Stimulated activated CD8-positive, alpha-beta memory T cell treated with anti-CD3 and anti-CD28 coated beads, Interleukin-4, amount 100 ng/mL, for 4 hours (primary cell): ENCODE measurements at places on chromosomes 7 and 10.

DNA sequence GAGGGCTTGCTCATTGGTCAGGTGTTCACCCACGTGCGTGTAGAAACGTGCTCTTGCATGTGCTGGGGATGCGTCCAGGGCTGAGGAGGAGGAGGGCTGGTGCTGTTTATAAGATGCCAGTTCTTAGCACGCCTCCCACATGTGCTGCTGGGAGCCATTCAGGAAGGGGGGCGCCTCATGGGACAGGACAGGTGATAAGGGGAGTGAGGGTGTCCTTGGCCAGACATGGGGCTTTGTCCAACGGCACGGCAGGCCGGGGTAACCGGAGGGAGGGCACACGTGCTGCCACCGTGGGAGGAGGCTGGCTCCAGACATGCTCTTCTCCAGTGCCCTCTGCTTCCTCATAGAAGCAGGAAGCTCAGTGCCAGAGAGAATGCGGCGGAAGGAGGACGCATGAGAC, 150.0 kb downstream of the ZMYND11 start:
- DNase-seq = no peak

DNA sequence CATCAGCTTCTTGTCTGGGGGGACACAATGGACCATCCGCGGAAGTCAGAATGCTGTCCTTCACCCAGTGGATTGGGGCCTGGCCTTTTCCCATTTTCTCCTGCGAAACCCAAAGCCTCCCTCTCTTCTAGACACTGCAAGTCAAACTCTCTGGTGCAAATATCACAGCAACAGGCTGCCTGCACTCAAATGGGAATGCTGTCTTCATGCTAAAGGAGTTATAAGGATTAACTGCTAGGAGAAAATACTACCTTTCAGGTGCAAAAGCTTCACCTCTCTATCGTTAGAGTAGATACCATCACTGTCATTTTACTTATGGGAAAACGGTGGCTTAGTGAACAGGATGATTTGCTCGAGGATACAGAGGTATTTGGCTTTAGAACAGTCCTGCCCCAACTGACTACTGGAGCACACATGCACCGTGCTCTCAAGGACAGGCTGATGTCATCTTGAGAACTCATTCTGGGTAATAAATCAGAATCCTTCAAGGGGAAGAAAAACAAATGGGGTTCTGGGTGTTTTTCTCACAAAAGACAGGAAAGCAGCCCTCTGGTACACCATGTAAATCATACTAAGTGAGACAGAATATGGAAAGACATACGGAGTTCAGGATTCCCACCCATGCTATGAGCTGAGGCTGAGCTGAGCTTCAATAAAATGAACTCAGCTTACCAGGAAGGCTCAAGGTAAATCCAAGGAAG, 100.9 kb downstream of the SAMD9 start:
- no peak for DNase-seq

GRCh38 chr10:119391440-119392251, 150.9 kb downstream of the RGS10 start:
- DNase-seq = no peak

- no peak for DNase-seq
Observed at GRCh38 chr7:74031403-74032190, 3.6 kb downstream of the ELN start.

DNA sequence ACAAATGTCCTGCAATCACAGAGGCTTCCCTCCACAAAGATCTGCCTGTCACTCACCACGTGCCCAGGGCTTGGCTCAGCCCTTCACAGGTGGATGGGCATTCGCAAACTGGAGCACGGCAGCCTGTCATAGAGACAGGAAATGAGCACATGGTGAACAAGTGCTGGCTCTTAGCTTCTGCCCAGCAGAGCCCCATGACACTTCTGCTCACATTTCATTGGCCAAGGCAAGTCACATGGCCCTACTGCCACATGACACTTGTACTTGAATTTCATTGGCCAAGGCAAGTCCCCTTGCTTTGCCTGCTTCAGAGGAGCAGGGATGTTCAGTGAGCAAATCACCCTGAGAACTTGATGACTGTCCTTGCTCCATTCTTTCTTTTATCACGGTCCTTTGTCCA, 110.8 kb upstream of the PPP2R2D start:
- no peak for DNase-seq

DNA sequence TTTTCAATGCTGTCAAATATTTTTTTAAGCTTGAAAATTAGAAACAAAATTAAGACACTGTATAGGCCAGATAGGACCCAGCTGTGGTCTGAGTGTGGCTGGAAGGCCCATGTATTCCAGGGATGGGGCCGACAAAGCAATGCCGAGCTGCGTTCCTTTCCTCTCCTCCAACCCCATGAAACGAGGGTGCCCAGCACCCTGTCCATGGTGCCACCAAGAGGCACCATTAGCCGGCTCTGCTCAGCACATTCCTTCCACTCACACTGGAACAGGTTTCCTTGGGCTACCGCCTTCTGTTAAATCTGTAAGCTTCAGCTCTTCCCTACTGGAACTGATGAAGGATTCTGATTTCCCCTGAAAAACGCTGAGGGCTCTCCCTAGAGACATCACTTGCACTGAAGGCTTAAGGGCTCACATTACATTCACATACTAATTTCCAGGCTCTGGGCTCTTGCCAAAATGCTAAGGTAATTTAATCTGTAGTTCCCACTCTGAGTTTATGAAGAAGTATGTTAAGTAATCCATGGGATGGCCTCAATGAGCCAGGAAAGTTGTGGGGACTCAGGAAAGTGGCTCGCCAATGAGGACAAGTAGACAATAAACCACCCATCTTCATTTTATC, 73.7 kb upstream of the CAMK2B start:
- no peak for DNase-seq

DNA sequence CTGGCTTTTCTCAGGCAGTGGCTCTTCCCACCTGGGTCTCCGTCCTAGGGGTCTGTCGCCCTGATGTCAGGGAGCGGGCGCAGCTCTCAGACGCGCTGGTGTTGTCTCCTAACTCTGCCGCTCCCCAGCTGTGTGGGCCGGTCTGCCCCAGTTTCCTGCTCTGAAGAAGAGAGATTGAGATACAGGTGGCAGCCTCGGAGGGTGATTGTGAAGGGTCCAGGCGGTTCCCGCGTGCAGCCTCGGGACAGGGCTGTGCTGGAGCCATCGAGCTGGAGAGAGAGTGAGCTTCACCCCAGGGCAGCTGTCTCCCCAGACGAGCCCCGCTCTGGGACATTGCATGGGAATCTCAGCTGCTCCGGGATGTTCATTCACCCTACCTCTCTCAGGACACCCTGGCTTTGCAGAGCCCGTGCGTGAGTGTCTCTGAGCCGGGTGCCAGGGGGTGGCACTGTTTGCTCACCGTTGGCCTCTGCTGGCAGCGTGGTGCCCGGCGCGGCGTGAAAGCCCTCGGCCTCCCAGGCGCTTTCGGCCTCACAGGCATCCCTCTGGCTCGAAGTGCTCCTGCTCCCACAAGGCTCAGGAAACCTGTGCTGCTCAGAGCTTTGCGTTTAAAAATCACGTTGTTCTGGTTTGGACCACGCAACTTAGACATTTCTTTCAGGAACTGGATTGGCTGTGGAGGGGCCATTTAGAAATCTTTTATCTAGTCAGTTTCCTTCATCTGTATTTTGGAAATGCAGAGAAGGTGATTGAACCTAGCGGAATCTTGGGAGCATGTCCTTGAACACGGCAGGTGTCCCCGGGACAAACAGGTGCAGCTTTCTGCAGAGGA, 33.8 kb upstream of the ZFAND2A start:
- DNase-seq = no peak

- DNase-seq = no peak
Observed at GRCh38 chr10:3592424-3592823, 192.6 kb downstream of the KLF6 start.

GRCh38 chr10:88728107-88728763, 22.2 kb downstream of the LIPK start:
- DNase-seq = no peak

- DNase-seq = no peak
Observed at GRCh38 chr10:8876171-8876570, 821.7 kb downstream of the GATA3 start.

DNA sequence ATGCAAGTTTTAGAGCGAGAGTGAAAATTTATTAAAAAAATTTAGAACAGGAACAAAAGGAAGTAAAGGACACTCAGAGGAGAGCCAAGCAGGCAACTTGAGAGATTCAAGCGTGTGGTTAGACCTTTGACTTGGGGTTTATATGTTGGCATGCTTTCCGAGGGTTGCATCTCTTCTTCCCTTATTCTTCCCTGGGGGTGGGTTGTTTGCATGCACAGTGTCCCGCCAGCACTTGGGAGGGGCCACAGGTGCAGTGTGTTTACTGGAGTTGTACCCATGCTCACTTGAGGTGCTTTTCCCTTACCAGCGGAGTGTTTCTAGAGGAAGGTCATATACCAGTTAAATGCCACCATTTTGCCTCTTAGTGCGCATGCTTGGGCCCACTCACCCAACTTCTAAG, 96.3 kb downstream of the CHN2 start:
- DNase-seq = no peak

DNA sequence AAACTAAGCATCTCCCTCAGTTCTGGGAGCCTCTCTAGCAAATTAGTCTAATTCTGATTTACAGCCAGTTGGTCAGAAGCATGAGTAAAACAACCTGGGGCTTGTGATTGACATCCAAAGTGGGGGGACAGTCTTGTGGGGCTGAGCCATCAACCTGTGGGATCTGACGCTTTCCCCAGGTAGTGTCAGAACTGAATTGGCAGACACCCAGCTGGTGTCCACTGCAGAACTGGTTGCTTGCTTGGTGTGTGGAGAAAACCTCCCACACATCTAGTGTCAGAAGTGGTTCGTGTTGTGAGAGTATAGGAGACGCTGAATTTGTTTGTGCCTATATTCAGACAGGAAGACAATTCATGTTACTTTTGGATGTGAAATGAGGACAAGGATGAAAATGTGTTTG, 92.2 kb upstream of the PDCD4 start:
- DNase-seq = no peak

DNA sequence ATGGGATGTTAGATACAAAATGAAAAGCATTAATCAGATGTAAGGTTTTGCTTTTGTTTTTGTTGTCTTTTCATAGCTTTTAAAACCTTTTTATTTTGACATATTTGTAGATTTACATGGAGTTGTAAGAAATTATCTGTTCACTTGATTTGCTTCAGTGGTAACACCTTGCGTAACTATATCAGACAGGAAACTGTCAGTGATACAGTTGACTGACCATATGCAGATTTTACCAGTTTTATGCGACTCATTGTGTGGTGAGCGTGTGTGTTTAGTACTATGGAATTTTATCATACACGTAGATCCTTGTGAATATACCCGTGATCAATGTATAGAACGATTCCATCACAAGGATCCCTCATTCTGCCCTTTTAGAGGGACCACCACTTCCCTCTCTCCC, 701.4 kb downstream of the SUGCT start:
- no peak for DNase-seq

GRCh38 chr10:58982470-58983239, 193.8 kb upstream of the PHYHIPL start:
- no peak for DNase-seq

GRCh38 chr10:101303087-101303703, 50.8 kb upstream of the BTRC start:
- no peak for DNase-seq

GRCh38 chr7:101179117-101179516, 976 bp downstream of the NAT16 start:
- DNase-seq = no peak

GRCh38 chr10:103715430-103715829, 139.9 kb downstream of the SH3PXD2A start:
- no peak for DNase-seq

GRCh38 chr7:151017953-151018420, 6.3 kb downstream of the ATG9B start:
- peak; percentile 60 for DNase-seq

DNA sequence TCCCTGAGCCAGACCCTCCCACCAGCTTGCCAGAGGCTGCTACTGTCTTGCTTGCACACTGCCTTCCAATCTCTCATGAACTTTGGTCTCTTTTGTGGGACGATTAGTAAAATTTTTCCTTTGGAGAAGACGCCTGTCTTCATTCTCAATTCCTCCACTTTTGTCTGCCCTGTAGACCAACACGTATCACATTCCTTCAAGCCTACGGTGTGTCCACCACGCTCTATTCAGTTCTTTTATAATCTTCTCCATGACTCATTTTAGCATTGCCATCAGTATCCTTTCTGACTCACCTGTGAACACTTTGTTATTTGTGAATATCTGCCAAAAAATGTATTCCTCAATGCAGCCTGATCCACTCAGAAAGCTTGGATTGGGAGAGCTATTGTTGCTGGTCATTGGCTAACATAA, 1.4 kb downstream of the GIMAP5 start:
- DNase-seq = no peak

DNA sequence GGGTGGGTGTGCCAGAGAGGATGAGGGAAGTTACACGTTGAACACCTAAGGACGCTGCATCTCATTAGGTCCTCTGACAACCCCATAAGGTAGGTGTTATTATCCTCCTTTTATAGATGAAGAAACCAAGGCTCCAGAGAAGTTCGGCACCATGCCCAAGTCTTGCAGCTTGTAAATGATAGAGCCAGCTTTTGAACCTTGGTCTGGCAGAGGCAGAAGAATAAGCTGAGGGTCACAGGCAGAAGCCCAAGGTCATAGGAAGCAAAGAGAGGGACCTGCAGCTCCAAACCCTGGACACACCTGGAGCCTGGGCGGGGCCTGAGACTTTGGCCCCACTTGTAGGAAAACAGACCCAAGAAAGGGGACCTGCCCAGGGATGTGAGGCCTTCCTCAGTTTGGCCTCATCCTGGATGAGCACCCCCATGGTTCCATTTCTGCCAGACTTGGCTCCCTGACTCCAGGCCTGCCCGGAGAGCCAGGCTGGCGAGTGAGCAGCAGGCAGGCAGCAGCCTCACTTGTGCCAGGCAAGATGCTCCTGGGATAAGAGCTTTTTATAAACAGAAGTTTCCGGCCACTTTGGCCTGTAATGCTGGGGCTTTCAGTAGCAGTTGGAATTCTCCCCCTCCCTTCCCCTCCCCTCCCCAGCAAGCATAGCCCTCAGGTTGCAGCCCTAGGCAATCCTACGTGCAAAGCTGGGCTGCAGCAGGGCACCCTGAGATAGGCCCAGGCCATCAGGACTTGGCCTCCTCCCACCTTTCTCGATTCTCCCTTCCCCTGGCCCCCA, 2.4 kb downstream of the KCNH2 start:
- no peak for DNase-seq

- DNase-seq = no peak
Observed at GRCh38 chr10:17249820-17250219, 21.8 kb downstream of the VIM start.

DNA sequence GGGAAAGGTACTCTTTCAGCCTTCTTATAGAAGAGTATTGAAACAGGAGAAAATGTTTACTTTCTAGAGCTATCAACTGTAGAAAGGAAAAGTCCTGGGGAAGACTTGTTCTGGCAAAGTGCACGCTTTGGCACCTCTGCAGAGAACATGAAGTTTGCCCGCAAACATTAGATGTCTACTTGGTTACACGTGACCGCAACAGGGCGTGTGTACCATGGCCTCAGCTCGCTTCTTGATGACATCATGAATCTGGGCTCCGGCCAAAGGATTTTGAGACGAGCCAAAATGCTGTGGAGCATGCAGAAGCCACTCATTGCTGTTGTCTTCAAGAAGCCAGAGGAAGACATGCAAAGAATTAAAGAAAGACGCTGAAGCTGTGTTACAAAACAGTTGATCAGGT, 8.6 kb upstream of the TAS2R60 start:
- DNase-seq = no peak
